ENCODE measurements at places on chromosomes 16 and 17.

DNA sequence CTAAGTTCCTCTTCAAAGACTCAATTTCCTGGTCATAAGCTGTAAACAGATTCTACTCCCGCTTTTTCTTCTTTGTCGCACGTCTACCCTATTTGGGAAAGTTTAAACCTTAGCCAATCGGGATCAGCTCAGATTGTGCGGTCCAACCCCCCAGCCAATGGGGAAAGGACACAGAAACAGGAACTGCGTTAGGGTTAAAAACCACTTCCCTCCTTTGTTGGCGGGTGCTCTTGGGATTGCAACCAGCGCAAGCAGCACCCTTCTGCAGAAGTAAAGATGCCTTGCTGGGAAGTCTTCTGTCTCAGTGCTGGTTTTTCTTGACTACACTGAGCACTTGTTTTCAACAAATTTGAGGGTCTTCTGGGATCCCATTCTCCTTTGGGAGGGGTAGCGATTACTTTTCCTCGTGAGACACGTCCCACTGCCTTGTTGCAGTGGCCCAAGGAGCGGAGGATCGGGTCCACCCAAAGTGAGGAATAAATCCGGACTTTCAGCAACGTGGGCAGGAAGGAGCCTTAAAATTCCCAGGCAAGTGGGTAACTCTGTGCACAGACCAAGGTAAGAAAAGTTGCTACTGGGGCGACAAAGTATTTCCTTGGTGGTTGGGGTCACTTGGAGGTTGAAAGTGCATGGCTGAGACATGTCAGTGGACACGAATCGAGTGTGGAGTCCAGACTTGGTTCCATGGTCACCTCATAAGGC lies 1.0 kb upstream of the YPEL3 start:
- no peak for DNase-seq

DNA sequence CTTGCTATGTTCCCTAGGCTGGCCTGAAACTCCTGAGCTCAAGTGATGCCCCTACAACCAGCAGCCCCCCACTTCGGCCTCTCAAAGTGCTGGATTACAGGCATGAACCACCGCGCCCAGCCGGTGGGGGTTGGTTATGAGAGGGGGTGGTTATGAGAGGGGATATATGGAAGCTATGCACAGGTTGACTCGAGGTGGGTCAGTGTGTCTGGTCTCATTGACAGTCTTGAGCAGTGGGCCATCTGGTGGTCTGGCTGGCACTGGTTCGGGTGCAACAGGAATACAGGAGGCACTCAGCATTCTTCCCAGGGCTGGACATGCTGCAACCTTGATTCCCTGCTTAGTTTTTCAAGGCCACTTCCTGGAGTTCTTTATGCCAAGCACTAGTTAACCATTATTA lies 5.6 kb upstream of the STX1B start:
- no peak for DNase-seq

GRCh38 chr17:77875051-77875780 lies 83.3 kb upstream of the TNRC6C start:
- no peak for DNase-seq

DNA sequence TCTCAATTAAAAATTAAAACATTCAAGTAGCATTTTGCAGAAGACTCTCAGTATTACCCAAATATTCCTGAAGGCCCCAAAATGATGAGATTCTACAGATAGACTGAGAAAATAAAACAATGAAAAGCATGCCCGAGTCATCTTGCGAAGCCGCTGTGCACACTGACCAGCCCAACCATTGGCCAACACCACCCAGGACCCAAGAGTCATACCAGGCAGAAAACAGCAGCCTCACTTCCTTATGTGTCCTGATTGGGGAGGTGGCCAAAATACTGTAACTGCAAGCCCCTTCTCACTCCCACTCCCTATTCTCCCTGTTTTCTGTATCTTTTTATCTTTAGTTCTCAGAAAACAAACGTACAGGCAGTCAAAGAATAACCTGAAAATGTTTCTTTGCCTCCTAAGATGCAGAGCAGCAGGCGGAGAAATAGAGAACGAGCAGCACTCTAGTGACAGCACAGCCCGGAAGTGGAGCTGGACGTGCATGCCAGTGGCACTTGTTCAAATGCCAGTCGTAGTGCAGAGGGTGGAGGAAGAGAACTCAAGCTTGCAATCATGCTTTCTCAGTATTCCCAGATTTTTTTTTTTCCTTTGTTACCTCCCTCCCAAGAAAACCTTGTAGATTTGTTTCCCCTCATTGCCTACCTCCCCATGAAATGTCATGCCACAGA lies 182.3 kb upstream of the SOX9 start:
- DNase-seq = no peak

DNA sequence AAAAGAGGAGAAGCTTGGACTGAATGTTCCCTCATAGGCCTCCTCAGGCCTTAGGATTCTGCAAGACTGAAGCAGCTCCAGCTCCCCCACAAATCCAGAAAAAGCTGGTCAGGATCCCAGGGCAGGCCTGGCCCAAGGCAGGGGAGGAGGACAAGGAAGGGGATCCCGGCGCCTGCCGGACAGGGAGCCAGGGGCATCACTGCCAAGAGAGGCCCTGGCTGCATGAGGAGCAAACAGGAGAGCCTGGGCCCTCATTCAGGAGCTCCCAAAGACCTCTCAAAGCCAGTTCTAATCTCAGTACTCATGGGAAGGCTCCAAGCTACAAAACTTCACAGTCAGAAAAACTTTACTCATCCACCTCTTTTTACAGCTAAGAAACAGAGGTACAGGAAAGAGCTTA lies 67.3 kb downstream of the ZNF423 start:
- DNase-seq = no peak

DNA sequence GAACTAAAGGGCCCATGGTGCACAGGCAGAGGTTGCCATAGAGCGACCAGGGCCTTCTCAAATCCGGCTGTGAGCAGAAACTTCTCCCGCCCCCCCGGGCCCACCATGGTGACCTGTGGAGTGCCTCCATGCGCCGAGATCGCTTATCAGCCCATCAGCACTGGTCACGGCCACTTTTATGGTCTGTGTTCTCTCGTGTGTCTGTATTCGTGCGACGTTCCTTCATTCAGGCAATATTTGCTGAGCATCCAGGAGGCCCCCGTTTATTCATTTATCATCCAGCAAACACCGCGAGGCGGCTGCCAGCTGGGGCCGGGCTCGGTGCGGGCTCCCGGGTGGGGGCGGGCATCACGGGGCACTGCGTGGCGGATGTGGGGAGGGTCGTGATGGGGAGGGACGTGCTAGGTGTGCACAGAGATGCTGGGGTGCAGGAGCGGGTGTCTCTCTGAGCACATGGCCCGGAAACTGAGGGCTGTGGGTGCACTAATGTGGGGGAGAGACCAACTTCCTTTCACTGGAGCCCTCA lies 88.0 kb upstream of the CBX4 start:
- DNase-seq = no peak

- no peak for DNase-seq
Observed at GRCh38 chr16:63466-63865, 9.0 kb downstream of the RHBDF1 start.

DNA sequence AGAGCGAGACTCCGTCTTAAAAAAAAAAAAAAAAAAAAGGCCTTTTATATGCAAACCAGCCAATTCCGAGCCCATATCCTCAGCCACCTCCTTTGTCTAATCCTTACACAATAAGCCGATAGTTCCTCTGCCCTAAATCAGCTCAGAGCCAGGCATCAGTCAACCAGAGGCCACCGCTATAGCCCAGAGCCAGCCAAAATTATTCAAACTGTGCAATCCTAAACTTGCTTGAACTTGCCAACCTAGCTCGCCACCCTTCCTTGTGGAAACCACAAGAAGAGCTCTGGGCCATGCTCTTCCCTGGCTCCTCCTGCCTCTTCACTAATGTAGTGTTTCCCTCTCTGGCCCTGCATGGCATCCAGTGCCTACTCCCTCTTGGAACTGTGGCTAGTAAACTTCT lies 17.7 kb downstream of the ITGAL start:
- DNase-seq = no peak

DNA sequence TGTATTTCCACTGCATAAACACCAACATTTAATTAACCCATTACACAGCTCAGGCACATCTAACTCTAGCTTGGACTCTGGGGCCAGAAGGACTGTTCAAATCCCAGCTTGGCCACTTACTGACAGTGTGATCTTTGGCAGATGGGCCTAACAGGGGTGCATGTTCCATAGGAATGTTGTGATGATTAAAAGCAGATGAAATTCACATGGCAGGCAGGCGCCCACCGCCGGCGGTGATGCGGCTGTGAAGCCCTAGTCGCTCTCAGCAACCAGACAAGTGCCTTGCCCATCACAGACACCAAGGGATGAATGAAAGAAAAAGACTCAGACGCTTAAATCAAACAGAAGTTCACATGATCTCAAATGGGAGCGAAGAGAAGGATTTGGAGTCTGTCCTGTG lies 84.6 kb upstream of the WSB1 start:
- DNase-seq = no peak

GRCh38 chr17:2090804-2091534 lies 36.1 kb downstream of the HIC1 start:
- DNase-seq = peak; percentile 55

DNA sequence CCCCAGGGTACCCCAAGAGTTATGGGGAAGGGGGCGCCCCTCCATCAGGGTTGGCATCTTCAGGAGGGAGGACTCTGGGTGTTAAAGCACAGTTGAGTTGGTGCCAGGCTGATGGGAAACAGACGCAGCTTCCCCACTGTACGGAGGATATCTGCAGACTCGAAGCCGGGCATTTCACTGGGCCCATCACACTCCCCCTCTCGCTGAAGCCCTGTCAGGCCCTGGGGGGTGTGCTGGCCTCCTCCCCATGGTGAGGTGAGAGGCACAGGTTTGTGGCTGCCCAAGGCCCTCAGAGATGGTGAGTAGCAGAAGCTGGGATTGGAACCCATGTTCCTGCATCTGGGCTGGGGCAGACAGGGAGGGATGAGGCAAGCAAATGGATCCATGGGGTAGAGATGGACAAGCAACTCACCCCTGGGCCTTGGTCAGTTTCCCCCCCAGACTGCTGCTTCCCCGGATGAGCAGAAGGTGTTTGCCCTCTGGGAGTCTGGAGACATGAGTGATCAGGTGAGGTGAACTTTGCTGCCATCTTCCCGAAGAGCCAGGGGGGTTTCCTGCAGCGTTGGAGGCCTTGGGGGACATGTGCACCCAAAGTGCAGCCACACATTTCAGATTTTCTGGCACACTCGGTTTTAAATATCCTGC lies 31.0 kb downstream of the POLR3E start:
- no peak for DNase-seq

DNA sequence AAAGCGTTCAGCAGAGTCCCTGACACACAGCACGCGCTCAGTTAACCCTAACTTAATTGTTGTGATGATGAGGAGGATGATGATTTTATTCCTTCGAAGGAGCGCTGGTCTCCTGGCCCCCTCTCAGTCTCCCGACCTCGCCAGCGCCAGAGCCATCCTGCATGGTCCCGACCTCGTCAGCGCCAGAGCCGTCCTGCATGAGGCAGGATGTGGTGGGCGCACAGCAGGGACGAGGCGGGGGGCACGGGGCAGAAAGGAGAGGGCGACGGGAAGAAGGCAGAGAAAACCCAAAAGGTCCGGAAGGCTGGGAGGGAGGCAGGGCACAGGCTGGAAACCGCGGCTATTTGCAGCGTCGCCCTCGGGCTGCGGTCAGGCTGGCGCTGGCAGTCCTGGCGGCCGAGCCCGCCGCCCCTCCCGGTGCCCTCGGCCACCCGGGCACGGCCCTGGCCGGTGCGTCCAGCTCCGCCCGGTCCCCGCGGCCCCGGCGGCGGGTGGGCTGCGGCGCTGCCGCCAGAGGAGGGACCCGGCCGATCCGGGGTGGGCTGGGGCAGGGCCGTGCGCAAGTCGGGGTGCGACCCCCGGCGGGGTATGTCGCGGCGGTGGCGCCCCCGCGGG lies 3.0 kb upstream of the TAC4 start:
- no peak for DNase-seq

DNA sequence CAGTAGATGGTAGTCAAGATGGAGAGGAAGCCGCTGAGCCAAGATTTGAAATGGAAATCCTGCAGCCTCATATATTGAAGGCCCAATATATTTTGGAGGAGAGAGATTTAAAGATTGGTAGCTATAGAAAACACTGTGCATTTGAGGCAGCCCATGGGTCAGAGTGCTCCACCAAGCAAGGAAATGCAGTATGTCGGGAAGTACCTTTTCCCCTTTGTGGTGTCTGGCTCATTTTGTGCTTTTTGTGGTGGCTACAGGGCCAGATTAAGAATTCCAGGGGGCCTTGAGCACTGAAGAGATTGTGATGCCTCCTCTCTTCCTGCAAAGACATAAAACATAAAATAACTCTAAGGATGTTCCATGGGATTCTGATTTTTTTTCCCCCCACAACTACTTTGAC lies 39.6 kb downstream of the CDRT15 start:
- DNase-seq = no peak

DNA sequence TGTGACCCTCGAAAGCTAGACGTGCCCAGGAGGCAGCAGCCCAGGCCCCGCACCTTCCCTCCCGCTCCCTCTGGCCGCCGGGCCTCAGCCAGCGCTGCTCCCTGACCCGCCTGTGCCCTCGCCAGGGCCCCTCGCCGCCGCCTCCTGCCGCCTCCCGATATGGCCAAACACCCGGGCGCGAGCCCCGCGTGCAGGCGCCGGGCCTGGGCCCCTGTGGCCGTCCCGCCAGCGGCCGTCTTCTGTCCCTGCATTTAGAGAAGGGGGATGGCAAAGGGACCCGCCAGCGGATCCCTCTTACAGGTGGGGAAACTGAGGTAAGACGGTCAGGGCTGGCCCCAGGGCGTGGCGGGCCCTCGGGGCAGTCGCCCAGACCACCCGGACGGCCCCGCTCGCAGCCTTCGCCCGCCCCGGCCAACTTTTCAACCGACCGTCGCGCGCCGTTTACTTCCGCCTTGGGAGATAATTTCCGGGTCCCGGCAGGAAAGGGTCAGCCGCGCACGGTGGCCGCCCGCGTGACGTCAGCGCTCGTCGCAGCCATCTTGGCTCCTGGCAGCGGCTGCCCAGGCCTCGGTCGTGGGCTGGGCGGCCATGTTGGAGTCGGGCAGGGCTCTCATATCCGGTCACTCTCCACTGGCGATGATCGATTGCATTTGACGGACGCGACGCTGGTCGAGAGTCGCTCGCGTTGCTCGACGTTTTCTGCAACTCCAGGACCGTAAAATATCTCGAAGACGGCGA lies 7.0 kb upstream of the GNG13 start:
- peak; percentile 93 for DNase-seq

GRCh38 chr17:78862073-78863023 lies 21.7 kb upstream of the USP36 start:
- no peak for DNase-seq
